Kidney (tissue), 22 donors: ENCODE measurements at places on chromosomes 3 and 15. TPM values are rescaled to one million over a fixed set of nuclear protein-coding genes. Genes with fewer than 3 reads are reported as not detected.
A peak's percentile ranks its signal among the peaks of the same experiment; 100 is the strongest.

GRCh38 chr15:81653259-81653658 lies 279.2 kb upstream of the TMC3 start:
- DNase-seq, result no peak

GRCh38 chr3:107757140-107757539 lies 234.4 kb downstream of the BBX start:
- DNase-seq, result no peak

- DNase-seq, result no peak
Observed at GRCh38 chr3:194711913-194712312, 26.2 kb downstream of the FAM43A start.

DNA sequence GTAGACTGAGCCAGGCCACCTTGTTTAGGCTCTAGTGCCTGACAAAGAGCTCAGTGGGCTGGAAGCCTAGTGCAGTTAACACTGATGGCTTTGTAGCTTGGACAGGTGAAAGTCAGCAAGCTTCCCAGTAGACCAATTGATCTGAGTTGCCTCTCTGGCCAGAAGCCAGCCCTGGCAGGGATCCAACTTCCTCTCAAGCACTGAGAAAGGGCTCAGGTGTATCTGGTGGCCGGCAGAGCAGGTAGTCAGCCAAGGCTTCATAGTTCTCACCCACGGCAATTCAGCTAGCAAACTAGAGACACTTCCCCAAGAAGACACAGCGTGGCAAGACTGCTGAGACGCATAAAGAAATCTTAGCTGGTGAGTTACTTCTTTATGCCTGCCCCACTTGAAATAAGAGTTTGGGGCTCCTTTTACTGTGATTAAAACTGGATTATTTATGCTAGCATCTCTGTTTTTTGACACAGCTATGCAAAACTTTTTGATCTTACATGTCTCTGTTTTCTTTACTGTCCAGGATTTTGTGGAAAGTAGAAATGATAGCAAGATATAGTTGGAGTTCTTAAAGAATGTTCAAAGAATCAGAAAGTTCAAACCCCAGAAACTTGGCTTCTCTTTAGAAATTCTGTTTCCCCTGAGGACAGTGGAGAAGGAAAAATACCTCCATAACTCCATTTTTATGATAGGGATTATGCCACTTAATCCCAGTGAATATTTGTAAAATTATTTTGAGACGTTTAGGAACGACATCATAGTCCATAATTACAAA lies 8.4 kb upstream of the CA12 start:
- DNase-seq, result peak; percentile 50

Gene LRRC3B
- total RNA-seq, result 0.19 TPM

- DNase-seq, result no peak
Observed at GRCh38 chr3:192435241-192435640, 292.1 kb downstream of the FGF12 start.

- peak; percentile 56 for DNase-seq
Observed at GRCh38 chr3:50342813-50343633, 2.4 kb upstream of the RASSF1 start.

Gene AMOTL2
- total RNA-seq, result 83.5 TPM

DNA sequence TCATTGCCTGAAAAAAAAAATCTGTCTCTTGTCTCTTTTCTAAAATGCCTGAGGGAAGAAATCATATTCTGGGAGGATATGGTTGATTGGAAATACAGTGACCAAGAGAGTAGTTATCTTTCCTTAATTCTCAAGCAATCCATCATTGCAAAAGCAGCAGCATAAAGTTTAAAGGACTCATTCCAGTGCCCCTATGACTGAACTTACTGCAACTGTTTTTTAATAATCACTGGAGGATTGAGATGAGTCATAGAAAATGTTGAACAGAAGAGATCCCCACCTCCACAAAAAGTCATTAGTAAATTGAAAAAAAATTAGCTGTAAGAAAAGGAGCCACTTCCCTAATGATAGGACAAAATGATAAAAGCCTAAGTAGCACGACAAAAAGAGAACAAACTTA lies 121.5 kb downstream of the SLC9A9 start:
- no peak for DNase-seq

GRCh38 chr3:125594125-125594524 lies 1.2 kb downstream of the OSBPL11 start:
- no peak for DNase-seq

Gene TM4SF18
- total RNA-seq, result 19.7 TPM

Gene CCDC39
- total RNA-seq, result 0.60 TPM

DNA sequence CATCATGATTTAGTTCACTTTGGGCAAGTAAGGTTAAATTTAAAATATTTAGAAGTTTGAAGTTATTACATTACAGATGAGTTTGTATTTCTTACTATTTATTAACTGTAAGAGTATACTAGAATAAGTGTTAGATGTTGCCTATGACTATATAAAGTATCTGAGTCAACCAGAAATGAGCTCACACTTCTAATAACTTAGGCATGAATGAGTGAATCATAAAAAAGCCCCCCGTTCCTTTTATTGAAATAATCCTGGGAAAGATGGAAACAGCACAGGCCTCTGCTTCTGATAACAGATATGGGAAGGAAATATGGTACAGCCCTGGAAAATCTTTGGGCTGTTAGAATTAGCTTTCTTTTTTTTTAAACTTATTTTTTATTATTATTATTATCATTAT lies 66.6 kb upstream of the TGFBR2 start:
- no peak for DNase-seq

Gene NPAP1
- total RNA-seq, result 0.19 TPM

Gene CHRNA5
- 0.76 TPM for total RNA-seq

DNA sequence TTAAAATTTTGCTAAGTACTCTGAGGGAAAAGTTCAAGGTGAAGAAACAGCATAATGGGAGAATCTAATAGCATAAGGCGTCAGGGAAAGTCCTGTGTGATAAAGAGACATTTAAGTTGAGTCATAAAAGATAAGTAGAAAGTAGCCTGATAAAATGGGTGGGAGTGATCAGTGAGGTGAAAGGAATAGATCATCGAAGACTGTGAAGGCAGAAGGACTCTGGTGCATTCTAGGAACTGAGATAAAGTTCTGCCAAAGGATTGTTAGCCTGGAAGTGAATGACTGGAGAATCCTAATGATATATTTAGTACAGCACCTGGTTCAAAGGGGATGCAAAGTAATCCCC lies 149.9 kb downstream of the CFAP20DC start:
- DNase-seq, result no peak

DNA sequence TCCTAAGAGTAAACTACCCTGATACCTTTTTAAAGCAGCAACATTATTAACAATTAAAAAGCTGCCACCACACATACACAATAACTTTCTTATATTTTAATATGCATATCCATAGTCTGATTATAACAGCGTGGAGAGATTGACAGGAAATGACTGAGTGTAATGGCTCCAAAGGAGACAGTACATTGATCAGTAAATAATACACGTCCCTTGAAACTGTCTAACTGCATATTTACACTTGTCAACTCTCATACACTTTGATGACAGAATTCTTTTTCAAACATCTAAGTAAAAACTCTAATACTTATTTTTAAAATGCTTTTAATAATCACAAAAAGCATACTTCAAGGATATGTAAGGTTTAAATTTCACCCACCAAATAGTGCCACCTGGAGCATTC lies 99.5 kb downstream of the FOXP1 start:
- DNase-seq, result no peak

Gene GPR87
- total RNA-seq, result 0.72 TPM

Gene KLHL18
- total RNA-seq, result 31.1 TPM

- peak; percentile 76 for DNase-seq
Observed at GRCh38 chr3:150149651-150150051, 179.0 kb upstream of the PFN2 start.

Gene FOXL2NB
- not detected for total RNA-seq

DNA sequence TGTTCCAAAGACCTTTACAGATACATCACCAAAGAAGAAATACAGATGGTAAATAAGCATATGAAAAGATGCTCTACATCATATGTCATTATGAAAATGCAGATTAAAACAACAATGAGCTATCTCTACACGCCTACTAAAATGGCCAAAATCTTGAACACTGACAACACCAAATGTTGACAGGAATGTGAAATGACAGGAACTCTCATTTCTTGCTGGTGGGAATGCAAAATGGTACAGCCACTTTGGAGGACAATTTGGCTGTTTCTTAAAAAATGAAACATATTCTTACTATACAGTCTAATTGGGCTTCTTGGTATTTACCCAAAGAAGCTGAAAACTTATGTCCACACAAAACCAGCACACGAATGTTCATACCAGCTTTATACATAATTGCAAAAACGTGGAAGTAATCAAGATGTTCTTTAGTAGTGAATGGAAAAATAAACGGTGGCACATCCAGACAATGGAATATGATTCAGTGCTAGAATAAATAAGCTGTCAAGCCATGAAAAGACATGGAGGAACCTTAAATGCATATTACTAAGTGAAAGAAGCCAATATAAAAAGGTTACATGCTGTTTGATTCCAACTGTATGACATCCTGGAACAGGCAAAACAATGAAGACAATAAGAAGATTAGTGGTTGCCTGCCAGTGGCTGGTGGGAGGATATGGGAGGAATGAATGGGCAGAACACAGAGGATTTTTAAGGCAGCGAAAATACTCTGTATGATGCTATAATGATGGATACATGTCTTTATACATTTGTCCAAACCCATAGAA lies 81.3 kb upstream of the NEDD4 start:
- no peak for DNase-seq

Gene H1-8
- not detected for total RNA-seq

DNA sequence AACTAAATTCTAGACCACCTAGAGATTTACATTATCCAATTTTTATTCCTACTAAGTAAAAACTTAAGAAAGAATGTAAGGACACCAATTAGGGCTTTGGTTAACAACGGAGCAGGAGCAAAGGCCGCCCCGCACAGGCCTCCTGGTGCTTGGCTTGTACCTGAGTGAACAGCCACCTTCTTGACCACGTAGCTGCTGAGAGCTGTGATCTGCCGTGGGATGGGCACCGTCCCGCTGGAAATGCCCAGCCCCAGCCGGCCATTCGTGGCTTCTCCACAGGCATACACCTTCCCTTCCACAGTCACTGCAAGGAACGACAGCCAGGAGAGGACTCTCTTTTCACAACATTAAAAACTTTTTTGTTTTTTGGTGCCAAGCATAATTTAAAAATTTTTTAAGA lies 79.6 kb upstream of the OCA2 start:
- no peak for DNase-seq

Gene GOLGA6L4
- total RNA-seq, result 5.6 TPM

DNA sequence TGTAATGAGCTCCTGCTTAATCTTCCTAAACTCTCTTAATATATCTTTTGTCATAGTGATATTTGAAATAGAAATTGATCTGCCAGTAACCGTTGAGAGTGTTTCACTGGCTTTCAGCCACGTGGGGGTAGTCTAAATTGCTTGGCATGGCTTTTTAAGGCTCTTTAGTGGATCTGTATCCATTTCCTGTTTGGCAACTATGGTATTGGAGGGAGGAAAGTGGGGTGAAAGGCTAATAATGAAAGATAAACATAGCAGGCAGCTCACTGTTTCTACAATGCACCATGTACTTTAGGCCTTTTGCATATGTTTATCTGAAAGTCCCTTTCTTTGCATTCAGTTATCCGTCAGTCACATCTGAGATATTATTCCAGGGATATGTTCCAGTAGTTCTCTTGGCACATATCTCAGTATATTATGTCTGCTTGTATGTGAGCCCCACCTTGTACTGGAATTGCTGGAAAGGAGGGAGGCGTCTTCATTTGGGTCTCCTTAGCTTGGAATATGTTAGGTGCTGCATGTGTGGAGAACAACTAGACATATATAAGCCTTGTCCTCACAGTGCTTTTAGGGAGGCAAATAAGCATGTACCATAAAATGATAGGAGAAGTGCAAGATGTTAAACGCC lies 10.8 kb downstream of the TOPAZ1 start:
- DNase-seq, result no peak

Gene P3H2
- total RNA-seq, result 103 TPM

DNA sequence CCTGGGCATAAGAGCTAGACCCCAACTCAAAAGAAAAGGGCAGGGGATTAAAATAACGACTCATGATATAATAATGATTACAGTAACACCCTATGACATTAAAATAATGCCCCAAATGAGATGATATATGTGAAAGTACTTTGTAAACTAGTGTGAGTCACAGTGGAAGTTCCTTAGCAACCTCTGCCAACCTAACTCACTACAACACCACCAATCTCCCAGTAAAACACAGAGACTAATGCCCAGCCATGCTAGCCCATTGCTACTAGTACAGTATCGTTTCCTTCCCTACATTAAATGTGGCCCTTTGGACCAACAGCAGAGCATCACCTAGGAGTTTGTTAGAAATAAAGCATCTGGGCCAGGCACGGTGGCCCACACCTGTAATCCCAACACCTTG lies 11.2 kb upstream of the ADAMTS7 start:
- DNase-seq, result no peak

DNA sequence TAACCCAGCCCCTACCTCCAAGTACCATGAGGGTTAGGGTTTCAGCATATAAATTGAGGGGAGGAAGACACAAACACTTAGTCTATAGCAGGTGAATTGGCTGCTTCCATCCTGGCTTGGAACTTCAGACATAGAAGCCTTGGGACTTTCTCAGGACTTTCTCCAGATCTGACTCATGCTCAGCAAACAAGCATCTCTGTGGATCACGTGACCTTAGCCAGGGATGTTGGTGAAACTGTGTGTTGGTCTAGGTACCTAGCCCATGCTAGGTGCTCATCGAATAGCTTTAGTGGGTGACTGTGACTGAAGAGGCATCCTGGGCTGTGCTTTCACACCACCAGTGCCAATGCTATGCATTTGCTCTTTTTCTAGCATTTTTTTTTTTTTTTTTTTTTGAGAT lies 58.9 kb downstream of the CD47 start:
- no peak for DNase-seq

- DNase-seq, result no peak
Observed at GRCh38 chr3:141275032-141275422, 43.4 kb downstream of the PXYLP1 start.

Gene ESYT3
- 5.3 TPM for total RNA-seq

Gene PRR20G
- not detected for total RNA-seq

GRCh38 chr3:27716309-27716708 lies 5.8 kb downstream of the EOMES start:
- no peak for DNase-seq

- DNase-seq, result peak; percentile 95
Observed at GRCh38 chr15:28021281-28022039, 77.7 kb downstream of the OCA2 start.

Gene ZNF770
- total RNA-seq, result 52.9 TPM

DNA sequence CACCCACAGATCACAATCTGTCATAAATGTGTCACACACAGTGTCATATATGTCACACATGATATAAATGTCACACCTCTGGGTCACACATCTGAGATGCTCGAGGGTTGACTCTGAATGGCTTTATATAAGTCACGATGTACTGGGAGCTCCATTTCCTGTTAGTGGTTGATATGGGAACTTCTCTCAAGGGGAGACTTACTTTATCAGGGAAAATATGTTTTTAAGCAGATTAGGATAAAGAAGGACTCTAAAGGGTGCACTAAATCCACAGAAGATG lies 83.9 kb upstream of the MEF2A start:
- no peak for DNase-seq

Gene FBLN2
- total RNA-seq, result 43.4 TPM

DNA sequence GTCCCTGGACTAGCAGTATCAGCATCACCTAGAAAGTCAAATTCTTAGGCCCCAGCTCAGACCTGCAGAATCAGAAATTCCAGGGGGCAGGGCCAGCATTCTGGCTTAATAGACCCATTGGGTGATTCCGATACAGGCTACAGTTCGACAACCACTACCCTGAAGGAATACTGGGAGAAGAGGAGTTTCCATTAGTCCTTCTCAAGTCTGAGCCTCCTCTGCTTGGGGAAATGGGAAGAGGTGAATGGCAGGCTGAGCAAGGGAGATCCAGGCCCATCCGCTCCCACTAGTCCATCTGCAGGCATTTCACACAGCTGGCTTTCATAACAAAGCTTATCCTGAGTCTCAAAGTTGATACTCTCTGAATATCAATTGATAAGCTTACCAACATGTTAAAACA lies 69.1 kb downstream of the MECOM start:
- no peak for DNase-seq

GRCh38 chr3:194974468-194975135 lies 288.9 kb downstream of the FAM43A start:
- DNase-seq, result no peak
